ENCODE measurements at places on chromosomes 3 and 15.

DNA sequence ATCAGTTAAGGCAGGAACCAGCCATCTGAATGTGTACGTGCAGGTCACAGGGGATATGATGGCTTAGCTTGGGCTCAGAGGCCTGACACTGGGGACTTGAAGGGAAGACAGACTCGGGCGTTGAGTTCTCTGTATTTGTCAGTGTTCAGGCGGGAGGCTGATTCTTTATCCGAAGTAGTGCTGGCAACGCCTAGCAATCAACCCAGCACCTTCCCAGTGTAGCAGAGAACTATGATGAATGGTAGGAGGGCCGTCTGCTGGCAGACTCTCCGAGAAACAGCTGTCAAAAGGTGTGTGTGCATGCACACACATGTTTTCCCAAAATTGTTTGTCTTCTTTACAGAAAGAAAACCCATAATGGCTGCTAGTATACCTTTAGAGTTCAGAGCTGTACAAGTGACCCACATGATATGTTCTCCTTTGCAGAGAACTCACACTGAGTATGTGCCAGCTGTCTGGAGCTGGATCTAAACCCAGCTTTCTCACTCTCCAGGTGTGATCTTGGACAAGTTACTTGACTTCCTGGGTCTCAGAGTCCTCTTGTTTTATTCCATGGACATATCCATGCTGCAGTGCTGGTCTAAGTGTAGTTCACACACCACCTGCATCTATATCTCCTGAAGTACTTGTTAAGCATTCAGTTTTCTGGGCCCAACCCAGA lies 74.5 kb upstream of the LARS2 start:
- DNase-seq = no peak

- DNase-seq = no peak
These were observed 72.1 kb upstream of the RPL35A start for GRCh38 chr3:197877902-197878301.

GRCh38 chr3:61894988-61895935 lies 333.9 kb downstream of the PTPRG start:
- DNase-seq = no peak

- no peak for DNase-seq
These were observed 419.7 kb downstream of the ZBTB20 start for GRCh38 chr3:114727373-114727772.

GRCh38 chr3:9978710-9979305 lies 7.8 kb downstream of the EMC3 start:
- no peak for DNase-seq

GRCh38 chr3:2525968-2526367 lies 427.3 kb downstream of the CNTN4 start:
- DNase-seq = no peak

- DNase-seq = no peak
These were observed 74.9 kb upstream of the IQSEC1 start for GRCh38 chr3:13148126-13148525.

DNA sequence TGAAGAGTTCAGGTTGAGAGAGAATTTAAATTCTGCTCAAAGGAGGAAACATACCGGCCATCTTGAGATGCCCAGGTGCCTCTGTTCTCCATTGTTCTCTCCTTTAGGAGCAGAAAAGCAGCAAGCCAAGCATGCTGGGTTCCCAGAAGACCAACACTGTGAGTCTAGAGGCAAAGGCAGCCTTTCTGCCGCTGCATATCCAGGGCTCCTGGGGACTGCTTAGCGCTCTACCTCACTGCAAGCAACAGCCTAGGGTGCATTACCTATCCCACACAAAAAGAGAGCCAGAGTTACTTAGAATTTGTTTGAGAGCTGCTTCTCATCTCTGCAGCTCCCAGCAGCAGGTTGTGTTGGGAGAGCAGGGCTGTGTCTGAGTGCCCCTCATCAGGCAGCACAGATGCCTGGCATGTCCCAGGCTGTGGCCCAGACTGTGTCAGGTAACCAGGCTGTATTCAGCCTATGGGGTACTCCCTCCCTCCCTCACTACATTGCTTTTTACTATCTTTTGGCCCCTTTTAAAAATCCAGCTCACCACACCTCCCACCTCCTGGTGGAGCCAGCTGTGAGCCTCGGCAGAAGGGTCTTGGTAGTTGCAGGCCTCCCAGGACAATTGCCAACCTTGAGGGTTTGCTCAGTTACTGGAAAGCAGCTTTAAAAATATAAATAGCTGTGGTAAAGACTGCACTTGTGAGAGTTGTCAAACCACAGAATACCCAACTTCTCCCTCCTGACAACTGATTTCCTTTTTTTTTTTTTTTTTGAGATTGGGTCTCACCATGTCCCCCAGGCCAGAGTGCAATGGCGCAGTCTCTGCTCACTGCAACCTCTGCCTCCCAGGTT lies 30.2 kb downstream of the BCL2L10 start:
- no peak for DNase-seq

DNA sequence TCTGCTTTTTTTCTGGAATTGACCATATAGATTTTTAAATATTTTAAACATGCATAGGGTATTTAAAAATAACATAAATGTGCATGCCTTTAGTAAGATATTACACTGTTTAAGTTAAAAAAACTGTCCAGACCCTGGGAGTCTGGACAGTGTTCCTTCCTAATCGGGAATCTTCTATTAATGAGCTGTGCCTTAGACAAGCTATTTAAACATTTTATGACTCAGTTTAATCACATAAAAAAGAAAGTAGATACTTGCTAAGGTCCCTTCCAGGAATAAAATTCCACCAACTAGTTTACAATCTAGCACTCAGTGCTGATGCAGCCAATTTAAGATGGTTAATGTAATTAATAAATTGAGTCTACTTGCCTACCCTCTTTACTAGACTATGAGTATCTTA lies 140.4 kb upstream of the DPH6 start:
- DNase-seq = no peak

DNA sequence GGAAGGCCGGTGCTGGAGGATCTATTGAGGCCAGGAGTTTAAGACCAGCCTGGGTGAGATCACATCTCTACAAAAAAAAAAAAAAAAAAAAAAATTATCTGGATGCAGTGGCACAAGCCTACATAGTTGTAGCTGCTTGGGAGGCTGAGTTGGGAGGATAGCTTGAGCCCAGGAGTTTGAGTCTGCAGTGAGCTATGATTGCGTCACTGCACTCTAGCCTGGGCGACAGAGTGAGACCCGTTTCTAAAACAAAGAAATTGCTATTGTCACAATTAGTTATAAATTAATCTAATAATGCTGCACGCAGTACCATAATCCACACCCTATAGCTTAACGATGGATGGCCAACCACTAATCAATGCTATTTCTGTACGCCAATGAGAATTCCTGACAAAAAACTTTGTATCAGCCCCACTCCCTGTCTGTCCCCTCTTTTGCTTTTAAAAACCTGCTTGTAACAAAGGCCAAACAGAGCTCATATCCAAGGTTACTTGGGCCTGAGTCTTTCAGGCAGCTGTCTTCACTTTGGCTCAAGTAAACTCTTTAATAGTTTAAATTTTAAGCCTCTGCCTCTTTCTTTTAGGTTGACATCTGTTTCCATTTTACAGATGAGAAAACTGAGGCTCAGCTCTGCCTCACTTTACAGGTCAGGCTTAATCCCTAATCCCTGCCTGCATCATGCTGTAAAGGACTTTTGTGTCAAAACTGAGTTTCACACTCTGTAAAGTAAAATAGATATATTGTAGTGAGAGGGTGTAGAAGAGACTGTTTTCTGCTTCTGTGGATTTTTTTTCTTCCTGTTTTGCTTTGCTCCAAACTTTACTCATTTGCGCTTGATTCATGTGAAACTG lies 10.9 kb downstream of the FLNB start:
- no peak for DNase-seq

GRCh38 chr3:186444974-186445373 lies 82.9 kb upstream of the DGKG start:
- no peak for DNase-seq
